ENCODE measurements at places on chromosomes 5 and 9.

DNA sequence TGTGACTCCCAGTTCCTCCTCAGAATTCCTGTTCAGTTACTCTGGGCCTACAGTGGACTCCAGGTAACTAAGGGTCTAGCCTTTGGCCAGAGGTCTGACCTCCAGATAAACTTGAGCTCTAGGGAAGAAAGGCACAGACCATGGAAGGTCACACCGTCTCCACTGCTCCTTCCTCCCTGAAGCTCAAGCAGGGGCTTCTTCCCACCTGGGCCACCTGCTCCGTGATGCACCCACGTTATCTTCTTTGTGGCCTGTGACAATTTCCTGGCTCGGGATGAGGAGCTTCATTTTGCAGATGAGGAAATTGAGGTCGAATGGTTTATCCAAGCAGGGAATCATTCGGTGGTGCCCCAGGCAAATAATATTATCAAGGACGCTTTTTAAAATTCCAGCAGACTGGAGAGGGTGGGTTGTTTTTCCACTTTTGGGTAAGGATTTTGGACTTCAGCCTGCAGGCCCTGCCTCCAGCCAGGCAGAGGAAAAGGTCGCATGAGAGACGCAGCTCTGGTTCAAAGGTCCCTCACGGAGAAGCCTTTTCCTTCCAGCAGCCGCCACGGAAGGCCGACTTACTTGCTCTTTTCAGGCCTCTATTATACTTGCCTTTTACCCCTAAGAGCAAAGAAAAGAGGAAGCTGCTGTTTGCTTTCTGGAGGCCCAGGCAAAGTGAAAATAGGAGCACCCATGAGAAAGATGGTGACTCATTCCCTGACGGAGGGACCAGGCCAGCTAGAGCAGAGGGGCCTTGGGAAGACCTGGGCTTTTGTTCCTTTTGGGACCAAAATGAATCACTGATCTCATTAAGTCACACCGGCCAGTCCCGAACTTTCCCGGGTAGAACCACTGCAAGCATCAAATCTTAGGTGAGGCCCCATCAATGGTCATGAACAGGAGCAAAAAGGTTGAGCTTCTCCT, 22.8 kb upstream of the DUSP1 start:
- peak; percentile 59 for DNase-seq

DNA sequence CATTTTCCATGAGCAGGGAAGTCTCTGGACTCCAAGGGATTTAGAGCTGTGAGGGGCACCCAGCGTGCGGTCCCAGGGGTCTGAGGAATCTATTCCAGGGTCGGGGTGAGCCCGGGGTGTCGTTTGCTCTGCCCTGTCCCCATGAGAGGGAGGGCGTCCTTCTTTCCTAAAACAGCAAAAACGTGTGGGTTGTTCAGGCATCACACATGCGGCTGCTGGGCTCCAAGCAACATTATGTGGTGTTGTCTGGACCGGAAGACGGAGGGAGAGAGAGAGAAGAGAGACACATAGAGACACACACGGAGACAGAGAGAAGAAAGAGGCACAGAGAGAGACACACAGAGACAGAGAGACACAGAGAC, 42.7 kb upstream of the COL5A1 start:
- DNase-seq: no peak

- no peak for DNase-seq
Measured at GRCh38 chr5:58153255-58153654, 306.6 kb downstream of the PLK2 start.

- peak; percentile 18 for DNase-seq
Measured at GRCh38 chr5:115363879-115364278, 67.4 kb upstream of the CCDC112 start.

GRCh38 chr5:132746954-132747615, at the start of gene CCNI2:
Gene CCNI2 (plus strand): TSS chr5:132747426. CDS start chr5:132747496, 70 bp downstream.
- no peak for DNase-seq

- no peak for DNase-seq
Measured at GRCh38 chr5:168663276-168664004, 84.3 kb upstream of the PANK3 start.

DNA sequence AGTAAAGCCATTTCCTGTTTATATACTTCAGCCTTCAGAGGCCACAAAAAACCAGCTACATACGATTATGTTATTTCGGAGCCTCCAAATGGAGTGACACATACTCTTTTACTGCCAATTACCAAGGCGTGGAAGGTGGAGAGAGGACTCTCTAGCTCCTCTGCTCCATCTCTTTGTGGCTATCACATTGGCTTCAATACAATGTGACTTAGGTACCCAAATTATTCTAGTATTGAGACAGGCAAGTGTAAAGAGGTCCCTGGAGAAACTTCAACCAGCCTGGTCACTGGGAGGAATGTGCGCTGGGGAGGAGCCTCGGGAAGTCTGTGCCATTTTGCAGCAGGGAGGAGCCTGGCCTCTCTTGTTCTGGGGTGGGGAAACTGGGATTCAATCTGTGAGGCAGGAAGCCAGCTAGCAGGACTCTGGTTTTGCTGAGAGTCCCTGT, 85.8 kb upstream of the TAS2R1 start:
- peak; percentile 74 for DNase-seq

- DNase-seq: no peak
Measured at GRCh38 chr5:171270136-171270535, 38.9 kb upstream of the TLX3 start.

- no peak for DNase-seq
Measured at GRCh38 chr5:1300581-1301083, 5.8 kb upstream of the TERT start.

GRCh38 chr5:31396611-31397295, 135.1 kb downstream of the DROSHA start:
- peak; percentile 6 for DNase-seq

GRCh38 chr5:146680846-146681584, 165.0 kb upstream of the GPR151 start:
- no peak for DNase-seq

DNA sequence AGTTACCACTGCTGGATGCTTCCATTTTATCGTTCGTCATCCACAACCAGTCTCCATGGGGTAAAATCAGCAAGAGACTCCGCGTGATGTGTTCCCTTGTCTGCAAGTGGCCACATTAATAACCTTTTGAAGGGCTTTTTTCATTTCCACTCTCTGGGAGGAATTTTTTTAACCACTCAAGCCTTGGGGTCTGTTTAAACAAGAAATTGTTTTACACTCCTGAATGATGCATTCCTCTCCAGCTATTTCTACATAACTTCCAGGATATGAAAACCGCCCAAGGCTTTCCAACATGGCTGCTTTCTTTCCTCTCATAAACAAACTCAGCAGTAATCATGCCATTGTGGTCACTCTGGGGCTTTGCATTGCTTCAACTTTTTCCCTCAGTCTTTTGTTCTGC, 217.2 kb upstream of the DAPK1 start:
- peak; percentile 55 for DNase-seq

DNA sequence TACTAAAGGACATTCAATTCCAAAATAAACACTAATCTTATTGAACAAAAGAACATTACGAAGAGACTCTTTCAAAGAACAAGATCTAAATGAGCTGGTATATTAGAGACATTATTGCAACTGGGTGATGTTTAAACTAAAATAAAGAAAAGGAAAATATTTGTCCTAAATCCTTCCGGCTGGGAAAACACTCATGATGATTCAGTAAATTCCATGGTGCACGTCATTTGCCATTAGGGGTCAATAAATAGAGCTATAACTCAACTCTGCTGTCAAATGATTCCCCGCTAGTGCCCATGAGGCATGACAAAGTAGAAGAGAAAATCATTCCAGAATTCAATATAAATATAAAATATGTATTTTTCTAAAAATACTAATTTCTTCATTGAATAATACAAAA, 565.5 kb upstream of the TUSC1 start:
- peak; percentile 27 for DNase-seq

DNA sequence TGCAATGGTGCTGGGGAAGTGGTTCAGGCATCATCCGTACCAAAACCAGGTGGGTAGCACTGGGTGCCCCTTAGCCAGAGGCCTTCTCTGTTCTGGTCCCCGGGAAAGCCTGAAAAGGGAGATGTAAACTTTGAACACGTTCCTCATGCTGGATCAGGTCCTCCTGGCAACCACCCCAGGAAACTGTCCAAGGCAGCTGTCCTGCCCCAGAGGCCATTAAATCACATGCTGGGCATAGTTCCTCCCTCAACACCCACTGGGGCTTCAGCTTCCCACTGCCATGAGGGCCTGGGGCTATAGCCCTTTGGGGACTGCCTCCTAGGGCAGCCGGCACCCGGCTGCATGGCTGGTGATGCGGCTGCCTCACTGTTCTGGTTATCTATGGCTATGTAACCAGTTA, 228.9 kb upstream of the MVB12B start:
- DNase-seq: no peak

DNA sequence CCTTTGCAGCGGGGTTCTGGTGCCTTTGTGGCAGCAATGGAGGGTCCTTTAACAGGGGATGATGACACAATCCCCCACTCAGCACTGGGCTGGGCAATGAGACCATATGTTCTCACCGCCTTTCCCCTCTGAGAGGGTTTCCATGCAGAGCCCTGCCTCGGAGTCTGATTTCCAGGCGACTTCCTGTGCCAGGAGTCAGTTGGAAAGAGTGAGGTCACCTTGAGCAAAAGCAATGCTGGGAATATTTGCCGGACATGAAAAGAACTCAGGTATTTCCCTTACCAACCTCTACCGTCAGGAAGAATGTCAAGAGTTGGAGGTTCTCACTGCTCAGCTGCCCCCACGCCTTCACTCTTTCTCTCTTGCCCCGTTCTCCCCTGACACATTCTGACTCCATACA, 284.2 kb upstream of the IRX1 start:
- DNase-seq: no peak

GRCh38 chr5:28082610-28083009, 1044.2 kb upstream of the CDH9 start:
- DNase-seq: no peak

GRCh38 chr5:164326219-164326618, 820.8 kb downstream of the MAT2B start:
- no peak for DNase-seq
